Left ventricle myocardium inferior (tissue), 1 donor: ENCODE measurements at places on chromosomes 12 and 14.

GRCh38 chr14:43105305-43105704 is 1401.8 kb downstream of the FSCB start:
- no peak for DNase-seq

DNA sequence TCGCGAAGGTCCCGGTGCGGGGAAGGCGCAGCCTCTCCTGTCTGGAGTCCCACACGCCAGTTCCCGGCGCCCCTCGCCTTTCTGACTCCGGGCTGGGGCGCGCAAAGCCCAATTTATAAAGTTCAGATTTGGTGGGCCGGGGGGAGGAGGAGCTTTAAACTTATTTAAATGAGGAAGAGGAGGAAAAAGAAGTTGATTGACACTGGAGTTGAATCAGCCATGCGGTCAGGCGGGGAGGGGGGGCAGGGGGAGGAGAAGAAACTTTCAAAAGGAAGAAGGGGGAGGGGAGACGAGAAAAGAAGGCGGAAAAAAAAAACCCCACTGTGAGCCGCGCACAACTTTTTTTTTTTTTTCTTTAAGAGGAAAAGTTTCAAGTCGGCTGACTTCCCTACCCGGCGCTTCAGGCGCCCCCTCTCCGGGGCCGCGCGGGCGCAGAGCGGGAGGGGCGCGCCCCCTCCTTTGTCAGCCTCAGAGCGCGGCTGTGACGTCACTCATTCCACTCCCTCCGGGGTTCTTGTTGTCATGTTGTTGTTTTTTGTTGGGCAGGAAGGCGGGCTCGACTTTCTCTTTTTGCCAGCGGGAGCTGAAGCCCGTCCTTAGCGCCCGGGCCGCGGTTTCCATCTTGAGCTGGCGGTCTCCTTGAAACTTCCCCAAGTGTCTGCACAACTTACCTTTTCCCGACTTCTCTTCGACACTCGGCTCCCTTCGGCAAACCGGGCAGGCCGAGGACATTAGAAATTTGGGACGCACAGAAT is at the start of gene ZFP36L1:
Gene ZFP36L1, minus strand, starts transcription at position 89 of the 755 bp plus-strand sequence. CDS start 129 bp downstream, outside the sequence.
- DNase-seq = peak; percentile 94

GRCh38 chr12:9667403-9668160 is 1.9 kb upstream of the CLEC2D start:
- no peak for DNase-seq

DNA sequence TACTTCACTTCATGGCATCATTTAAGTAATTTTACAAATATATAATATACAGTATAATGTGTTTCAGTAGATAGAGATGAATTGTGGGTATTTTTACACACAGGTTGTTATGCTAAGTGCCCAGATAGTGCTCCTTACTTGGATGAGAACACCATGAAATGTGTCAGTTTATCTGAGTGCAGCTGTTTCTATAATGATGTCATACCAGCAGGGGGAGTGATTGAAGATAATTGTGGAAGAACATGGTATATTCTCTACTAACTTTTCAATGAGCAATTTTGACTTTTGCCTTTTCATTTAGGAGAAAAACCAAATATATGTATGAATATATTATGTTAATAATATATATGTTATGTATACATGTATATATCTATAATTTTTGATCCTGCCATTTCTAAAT is 221.6 kb downstream of the LRRK2 start:
- DNase-seq = no peak

GRCh38 chr12:66107451-66107915 is 23.1 kb downstream of the LLPH start:
- DNase-seq = no peak

- DNase-seq = no peak
These were observed 22.7 kb downstream of the FRMD6 start for GRCh38 chr14:51674294-51675002.

GRCh38 chr12:32644431-32644830 is 34.7 kb upstream of the DNM1L start:
- no peak for DNase-seq

DNA sequence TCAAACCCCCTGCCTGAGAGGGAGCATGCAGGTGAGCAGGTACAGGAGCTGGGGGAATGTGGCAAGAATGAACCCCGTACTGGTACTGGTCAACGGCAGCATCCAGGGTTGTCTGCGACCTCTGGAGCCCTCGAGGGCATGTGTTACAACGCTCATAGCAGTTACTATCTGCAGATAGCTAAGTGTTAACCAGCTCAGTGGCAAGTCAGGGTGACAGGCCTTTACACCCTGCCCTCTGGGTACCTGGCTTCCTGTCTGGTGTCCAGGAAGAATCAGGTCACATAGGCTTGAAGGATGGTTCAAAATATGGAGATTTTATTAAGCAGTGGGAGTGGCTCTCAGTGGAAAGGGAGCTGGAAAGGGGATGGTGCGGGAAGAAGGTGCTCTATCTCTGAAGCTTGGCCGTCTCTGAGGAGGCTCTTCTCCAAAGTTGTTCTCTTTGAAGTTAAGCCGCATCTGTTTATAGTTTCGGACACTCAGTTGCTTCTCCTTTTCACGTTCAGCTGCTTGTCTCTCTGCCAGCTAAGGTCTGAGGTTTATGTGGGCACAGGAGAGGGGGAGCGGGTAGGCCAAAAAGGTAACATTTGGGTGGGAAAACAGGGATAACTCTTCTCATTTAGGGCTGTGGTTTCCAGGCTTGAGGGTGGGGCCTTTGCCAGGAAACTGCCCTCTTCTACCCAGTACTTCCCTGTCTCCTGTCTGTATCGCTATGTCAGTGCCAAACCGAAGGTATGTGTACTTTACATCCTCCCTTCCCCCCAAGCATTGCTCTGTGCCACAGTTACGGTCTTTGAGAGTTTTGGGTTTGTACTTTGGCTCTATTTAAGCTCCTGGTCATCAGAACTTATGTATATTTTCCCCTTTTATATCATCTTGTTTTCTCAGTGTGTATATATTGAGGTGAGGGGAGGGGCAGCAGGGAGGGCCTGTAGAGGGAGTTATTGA is 305.8 kb downstream of the RGS6 start:
- DNase-seq = no peak

DNA sequence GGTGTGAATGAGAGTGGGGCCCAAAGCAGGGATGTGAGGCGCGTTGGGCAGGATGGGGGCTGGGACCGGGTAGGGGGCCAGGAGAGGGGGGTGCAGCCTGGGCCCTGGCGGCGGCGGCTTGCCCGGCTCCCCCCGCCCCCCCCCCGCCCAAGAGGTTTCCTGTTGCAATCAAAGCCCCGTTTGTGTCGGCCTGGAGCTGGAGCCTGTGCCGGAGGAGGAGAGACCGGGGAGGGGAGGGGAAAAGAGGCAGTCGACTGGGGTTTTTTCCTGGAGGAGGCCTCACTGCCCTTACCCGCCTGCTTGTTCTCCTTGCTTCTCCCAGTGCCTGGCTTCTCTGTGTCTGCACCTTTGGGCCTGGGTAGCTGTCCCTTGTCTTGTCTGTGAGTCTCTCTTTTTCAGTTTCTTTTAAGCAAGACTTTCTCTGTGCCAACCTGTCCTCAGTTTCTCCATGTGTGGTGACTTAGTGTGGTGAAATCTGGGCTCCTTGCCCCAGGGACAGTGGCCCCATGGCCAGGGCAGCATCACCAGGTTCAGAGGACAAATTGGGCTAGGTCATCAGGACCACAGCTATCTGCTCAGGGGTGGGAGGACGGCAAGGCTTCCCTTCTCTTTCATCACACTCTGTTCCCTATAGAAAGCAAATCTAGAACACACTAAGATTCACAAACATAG is 8.5 kb downstream of the RARG start:
- DNase-seq = peak; percentile 42

- DNase-seq = no peak
These were observed 56.4 kb upstream of the USP44 start for GRCh38 chr12:95607642-95608041.

DNA sequence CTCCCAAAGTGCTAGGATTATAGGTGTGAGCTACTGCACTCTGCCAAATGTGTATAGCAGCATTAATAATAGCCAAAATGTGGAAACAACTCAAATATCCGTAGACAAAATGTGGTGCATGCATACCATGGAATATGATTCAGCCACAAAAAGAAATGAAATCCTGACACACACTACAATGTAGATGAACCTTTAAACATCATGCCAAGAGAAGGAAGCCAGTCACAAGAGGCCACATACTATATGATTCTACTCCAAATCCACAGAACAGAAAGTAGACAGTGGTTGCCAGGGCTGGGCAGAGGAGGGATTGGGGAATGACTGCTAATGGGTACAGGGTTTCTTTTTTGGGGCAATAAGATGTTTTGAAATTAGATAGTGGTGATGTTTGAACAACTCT is 7.7 kb upstream of the TMED2 start:
- DNase-seq = no peak

GRCh38 chr12:116517431-116518045 is 41.6 kb upstream of the MAP1LC3B2 start:
- DNase-seq = no peak

DNA sequence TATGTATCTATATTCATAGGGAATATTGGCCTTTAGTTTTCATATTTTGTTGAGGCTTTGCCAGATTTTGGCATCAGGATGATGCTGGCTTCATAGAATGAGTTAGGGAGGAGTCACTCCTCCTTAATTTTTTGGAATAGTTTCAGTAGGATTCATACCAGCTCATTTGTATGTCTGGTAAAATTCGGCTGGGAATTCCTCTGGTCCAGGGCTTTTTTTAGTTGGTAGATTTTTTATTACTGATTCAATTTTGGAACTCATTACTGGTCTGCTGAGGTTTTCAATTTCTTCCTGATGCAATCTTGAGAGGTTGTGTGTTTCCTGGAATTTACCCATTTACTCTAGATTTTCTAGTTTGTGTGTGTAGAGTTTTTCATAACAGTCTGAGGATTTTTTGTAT is 175.2 kb downstream of the EPS8 start:
- DNase-seq = no peak

- DNase-seq = no peak
These were observed 110.4 kb upstream of the RFLNA start for GRCh38 chr12:124184456-124184855.

GRCh38 chr12:19485240-19485639 is 45.9 kb downstream of the AEBP2 start:
- no peak for DNase-seq
